ENCODE measurements at places on chromosomes 11 and 22. TPM values are rescaled to one million over a fixed set of nuclear protein-coding genes. Genes with fewer than 3 reads are reported as not detected.

Gene CNTN5
- not detected for total RNA-seq

Gene BEST1
- total RNA-seq = 4.6 TPM

Gene SIK3
- 10.1 TPM for total RNA-seq

Gene CHRDL2
- 5.0 TPM for total RNA-seq

Gene F2
- 2.7 TPM for total RNA-seq

Gene GGTLC3
- not detected for total RNA-seq

Gene TSKU
- total RNA-seq = 215 TPM

Gene ASPHD2
- total RNA-seq = 1.5 TPM

Gene CEND1
- total RNA-seq = 1.1 TPM

Gene TIGD3
- 0.86 TPM for total RNA-seq

Gene POLR2F
- total RNA-seq = 129 TPM

Gene FAM227A
- total RNA-seq = 1.1 TPM

Gene CHRNA10
- 0.84 TPM for total RNA-seq

Gene PPP6R3
- 48.9 TPM for total RNA-seq

Gene PARVA
- total RNA-seq = 29.2 TPM

Gene C11orf16
- total RNA-seq = not detected

All from A549 treated with DMSO at 1 μM for 4 hours (cell line).